Activated naive CD4-positive, alpha-beta T cell (primary cell): ENCODE measurements at places on chromosomes 1 and 21.

DNA sequence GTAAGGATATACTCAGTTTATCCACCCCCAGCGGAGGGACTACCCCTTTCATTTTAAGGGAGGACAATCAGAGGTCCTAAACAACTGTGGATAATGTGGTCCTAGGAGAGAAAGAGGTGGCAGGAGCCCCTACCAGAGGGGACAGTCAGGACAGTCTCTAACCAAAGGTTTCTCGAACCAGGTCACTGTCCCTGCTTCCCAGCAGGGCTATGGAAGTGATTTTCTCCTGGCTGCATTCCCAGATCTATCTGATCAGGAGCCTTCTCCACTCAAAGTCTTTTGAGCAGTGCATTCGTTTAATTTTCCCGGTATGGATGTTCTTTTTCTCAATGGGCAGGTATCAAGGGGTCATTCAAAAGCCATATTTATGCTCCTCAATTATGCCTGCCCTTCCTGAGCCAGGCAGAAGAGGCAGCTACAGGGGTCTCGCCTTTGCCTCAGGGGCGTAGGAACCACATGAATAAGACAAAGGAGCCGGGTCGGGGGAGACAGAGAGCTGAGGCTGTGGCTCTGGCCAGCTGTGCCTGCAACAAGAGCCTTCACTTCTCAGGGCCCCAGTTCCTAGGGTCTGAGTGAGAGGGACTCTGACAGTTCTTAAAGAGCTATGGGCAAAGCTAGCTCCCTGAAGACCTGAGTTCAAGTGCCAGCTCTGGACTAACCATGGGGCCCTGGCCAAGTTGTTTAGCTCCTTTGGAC, 62.5 kb upstream of the DMRTB1 start:
- no peak for DNase-seq

GRCh38 chr1:202802998-202803932, 5.0 kb downstream of the KDM5B start:
- no peak for DNase-seq

DNA sequence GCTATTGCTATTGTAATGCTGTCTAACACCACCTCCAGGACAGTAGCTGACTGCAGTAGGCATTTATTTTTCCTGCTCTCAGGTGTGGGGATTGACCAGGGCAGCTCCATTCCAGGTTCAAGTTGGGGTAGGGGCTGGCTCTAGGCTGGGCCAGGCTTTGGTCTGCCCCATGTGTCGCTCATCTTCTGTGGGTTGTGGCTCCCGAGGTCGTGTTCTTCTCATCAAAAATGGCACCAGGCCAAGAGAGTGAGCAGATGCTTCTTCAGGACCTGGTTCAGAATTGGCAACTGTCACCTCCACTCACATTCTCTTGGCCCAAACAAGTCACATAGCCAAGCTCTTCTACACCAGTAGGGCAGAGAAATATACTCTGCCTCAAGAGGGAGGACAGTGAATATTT, 133.7 kb downstream of the PTPRU start:
- no peak for DNase-seq

- no peak for DNase-seq
Measured at GRCh38 chr1:38789498-38790169, 69.9 kb downstream of the RRAGC start.

- DNase-seq, result no peak
Measured at GRCh38 chr1:21925334-21925940, 11.7 kb downstream of the HSPG2 start.

DNA sequence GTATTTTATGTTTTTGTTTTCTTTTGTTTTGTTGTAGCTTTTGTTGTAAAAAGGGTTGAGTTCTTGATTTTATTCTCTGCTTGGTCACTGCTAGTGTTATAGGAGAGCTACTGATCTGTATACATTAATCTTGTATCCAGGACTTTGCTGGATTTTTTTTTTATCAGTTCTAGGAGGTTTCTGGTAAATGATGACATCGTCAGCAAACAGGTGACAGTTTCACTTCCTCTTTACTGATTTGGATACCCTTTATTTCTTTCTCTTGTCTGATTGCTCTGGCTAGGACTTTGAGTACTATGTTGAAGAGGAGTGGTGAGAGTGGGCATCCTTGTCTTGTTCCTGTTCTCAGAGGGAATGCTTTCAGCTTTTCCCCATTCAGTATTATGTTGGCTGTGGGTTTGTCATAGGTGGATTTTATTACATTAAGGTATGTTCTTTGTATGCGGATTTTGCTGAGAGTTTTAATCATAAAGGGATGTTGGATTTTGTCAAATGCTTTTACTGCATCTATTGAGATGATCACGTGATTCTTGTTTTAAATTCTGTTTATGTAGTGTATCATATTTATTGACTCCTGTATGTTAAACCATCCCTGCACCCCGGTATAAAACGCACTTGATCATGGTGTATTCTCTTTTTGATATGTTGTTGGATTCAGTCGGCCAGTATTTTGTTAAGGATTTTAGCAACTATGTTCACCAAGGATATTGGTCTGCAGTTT, 905.7 kb downstream of the LTN1 start:
- DNase-seq, result no peak

- DNase-seq, result no peak
Measured at GRCh38 chr1:227459977-227460376, 103.4 kb upstream of the ZNF678 start.

- DNase-seq, result no peak
Measured at GRCh38 chr1:192395895-192396294, 79.1 kb downstream of the RGS21 start.

DNA sequence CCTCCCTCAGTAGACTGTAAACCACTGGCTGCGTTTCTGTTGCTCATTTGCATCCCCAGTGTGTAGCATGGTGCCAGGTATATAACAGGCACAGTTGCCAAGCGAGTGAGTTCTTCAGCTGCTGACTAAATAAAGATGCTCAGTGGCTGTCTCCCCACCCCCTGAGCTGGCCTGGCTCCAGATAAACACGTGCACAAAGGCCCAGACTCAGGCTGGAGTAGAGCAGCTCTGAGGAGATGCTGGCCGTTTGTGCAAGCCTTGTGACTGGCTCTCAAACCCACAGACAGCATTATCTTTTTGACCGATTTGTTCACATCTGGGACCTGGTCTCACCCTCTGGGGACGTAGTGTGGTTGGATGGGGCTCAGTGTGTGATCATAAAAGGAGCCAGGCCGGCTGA, 7.1 kb downstream of the CHRNB2 start:
- no peak for DNase-seq

GRCh38 chr1:76568573-76569238, 298.6 kb upstream of the ST6GALNAC5 start:
- DNase-seq, result no peak

GRCh38 chr1:175183586-175183985, 9.0 kb downstream of the KIAA0040 start:
- no peak for DNase-seq

DNA sequence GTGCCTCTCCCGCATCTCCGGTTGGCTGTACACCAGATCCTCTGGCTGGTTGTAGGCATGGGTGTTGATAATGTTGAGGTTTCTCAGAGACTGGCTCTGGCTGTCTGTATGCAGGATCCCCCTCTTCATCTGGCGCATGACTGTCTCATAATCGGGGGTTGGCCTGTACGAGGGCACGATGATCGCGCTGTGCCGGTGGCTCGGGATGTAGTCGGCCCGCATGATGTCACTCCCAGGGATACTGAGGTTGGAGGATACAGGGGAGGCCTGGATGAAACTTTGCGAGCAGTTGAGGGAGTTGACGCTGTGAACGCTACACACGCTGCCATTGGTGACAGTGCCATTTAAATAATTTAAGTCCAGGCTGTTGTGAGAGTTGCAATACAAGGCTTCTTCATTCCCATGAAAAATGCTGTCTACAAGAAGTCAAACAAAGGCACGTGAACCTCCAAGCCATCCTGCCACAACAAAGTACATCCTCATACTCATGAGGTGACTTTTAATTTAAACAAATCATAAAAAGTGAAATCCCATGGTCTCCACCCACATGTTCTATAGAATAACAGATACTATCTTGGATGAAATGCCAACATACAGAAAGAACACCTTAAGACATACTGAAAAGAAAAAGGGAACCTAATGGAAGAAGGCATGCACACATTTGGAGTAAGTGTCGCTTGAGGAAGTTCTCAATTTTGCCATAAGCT, 103.6 kb downstream of the SMYD2 start:
- DNase-seq, result no peak

GRCh38 chr21:39119891-39120290, 63.4 kb downstream of the PSMG1 start:
- no peak for DNase-seq

GRCh38 chr21:45600248-45600647, 43.3 kb upstream of the PCBP3 start:
- DNase-seq, result no peak

DNA sequence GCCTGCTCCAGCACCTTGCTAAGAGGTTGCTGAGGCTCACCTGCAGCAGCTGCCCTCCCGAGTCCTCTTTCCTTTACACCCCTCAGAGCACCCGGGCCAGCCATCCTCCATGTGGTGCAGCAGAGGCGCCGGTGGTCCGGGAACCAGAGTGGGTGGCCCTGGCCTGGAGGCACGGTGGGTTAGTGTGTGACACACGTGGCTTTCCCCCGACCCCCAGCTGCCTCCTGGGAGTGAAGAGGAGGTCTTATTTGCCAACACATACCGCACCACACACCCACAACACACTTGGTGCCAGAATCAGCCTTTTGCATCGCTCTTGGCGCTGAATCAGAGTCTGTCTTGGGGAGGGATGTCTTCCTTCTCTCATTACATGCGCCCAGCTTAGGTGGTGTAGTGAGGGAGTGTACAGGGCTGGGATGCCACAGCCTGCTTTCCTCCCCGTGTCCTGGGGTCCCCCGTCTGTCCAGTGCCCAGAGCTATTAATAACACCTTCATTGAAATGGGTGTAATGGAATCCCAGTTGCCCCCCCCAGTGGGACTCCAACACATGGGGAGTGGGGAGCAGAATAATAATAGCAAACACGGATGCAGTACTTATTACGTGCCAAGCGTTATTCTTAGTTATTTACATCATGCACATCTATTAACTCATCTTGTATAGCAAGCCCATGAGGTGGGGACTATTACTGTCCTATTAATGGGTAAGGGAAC, 38.2 kb downstream of the MAPKAPK2 start:
- DNase-seq, result no peak

- no peak for DNase-seq
Measured at GRCh38 chr1:197195100-197195499, 48.6 kb upstream of the ASPM start.
